ENCODE measurements at places on chromosomes 6 and 20.

DNA sequence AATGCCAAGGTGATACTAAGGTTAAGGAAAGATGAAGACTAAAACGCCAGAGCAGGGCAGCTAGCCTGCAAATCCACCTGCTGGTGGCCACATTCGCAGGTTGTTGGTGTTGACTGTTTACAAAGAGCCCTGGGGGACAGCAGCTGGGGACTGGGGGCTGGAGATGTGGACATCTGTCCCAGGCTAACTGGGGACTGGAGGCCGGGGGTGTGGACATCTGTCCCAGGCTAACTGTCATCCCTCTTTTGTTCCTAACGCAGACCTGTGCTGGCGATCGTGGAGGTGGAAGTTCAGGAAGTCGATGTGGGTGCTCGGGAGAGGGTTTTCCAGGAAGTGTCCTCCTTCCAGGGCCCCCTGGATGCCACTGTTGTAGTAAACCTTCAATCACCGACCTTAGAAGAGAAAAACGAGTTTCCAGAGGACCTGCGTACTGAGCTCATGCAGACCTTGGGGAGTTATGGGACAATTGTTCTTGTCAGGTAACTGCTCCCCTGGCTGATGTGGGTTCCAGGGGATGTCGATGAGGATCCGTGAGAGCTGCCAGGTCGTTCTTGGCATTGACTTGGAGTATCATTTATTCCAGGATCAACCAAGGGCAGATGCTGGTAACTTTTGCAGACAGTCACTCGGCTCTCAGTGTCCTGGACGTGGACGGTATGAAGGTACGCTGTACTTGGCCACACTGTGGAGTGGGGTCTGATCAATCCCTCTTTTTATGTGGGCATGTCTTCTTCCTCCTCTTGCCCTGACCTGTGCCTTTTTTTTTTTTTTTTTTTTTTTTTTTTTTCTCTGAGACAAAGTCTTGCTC is 87.0 kb downstream of the SERAC1 start:
- DNase-seq = peak; percentile 77

DNA sequence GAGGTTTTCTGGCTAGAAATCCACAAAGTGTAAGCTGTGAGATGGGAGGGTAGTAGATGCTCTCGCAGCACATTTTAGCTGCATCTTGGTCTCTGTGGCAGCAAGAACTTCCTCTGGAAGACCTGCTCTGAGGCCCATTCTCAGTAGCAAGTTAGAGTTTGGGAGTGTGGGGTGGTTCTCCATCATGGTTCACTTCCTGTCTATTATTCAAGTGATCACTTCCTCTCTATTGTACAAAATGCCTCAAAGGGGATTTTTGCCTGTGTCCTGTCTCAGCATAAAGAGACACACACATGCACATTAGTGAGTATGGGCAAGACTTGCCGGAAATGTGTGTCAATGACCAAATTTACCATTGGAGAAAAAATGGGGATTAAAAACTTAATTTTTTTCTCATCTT is 42.5 kb downstream of the LYRM2 start:
- DNase-seq = no peak

GRCh38 chr20:18748987-18749386 is 64.6 kb upstream of the SCP2D1 start:
- DNase-seq = no peak

DNA sequence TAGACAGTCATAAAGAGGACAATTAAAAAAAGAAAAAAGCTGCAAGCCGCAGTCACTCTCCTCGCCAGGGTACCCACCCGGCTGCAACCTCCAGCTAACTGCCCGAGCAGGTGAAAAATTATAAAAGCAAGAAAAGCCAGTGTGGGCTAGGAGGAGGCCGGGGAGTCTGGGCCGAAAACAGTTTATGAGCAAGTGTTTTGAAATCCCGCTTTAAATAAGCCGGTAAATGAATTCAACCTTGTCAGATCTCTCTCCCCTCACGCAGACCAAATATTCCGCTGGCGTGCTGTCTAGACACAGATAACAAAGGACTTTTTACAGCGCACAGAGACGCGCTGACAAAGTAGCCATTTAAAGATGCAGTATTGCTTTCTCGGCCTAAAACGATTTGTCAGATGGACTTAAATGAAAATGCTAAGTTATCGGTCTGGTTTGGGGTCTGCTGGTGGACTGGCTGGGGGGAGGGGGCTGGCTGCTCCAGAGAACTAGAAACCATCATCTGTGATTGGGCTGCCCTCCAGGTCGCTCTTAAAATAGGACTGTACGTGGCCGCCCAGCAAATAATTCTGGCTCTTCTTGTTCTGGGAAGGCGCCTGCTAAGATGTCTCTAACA is 24.6 kb downstream of the PMEPA1 start:
- DNase-seq = no peak

DNA sequence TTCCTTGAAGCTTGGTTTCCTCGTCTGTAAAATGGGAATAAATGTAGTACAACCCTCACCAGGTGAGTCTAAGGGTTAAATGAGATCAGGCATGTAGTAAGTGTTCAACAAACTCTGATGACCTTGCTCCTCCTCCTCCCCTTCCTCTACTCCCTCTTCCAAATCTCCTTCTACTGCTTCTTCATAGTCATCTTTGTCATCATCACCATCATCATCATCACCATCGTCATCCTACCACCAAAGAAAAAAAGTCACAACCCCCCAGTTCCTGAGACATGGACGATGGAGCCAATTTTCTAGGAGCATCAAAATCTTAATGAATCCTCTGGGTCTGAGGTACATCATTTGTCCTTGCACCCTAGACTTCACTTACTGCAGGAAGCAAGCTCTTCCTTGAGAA is 240.0 kb downstream of the ANKRD60 start:
- no peak for DNase-seq

DNA sequence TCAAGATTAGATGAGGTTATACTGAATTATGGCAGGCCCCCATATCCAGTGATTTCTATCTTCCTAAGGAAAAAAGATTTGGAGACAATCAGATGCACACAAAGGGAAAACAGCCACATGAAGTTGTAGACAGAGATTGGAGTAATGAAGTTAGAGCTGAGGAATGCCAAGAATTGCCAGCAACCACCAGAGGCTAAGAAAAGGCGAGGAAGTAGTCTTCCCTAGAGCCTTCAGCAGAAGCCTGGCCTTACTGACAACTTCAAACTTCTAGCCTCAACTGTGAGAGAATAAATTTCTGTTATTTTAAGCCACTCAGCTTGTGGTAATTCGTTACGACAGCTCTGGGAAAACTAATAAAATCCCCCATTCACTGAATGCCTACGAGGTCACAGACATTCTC is 473.9 kb downstream of the COL12A1 start:
- DNase-seq = no peak

DNA sequence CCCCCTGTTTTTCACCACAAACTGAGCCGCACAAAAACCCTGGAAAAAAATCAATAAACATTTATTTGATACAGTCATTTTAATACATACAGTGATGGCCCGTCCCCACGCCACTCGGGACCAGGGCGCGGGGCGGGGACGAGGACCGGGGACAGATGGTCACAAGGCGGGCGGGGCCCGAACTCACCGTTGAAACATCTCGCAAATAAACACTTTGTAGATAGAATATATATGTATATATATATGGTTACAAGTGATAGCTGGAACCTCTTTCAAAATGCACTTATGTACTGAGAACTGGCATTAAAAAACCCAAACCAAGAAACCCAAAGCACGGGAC is 418 bp upstream of the UCKL1 start:
- no peak for DNase-seq

GRCh38 chr6:105313211-105313610 is 89.7 kb downstream of the PREP start:
- DNase-seq = no peak

- DNase-seq = no peak
Measured at GRCh38 chr6:111586554-111586953, 19.1 kb downstream of the TRAF3IP2 start.

DNA sequence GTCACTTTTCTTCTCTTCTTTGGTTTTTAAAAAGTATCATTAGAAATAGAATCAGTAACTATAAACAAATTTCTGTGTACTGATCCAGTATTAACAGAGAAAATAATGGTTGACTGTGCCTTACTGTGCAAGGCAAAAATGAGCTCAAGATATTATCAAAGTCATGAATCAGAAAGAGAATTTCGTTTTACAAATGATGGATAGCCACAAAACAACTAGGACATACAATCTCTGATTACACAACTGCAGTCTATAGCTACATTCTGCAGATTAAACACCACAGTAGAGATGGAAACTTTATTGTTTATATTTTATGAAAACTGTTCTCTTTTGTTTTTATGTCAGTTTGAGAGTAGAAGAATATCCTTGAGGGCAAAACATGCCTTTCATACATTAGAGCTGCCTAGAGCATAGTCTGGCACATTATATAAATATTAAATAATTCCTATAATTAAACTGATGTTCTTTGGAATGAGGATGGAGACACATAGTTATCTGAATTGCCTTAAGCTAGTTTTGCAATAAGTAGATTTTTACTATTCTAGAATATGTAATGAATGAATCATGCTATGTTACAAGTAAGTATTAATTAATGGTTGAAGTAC is 333.1 kb downstream of the LAMA2 start:
- DNase-seq = no peak

GRCh38 chr20:51447097-51447764 is 95.3 kb downstream of the NFATC2 start:
- DNase-seq = no peak

- no peak for DNase-seq
Measured at GRCh38 chr6:135853227-135853626, 1.7 kb downstream of the PDE7B start.

- DNase-seq = no peak
Measured at GRCh38 chr20:31594558-31595379, 10.3 kb upstream of the ID1 start.

DNA sequence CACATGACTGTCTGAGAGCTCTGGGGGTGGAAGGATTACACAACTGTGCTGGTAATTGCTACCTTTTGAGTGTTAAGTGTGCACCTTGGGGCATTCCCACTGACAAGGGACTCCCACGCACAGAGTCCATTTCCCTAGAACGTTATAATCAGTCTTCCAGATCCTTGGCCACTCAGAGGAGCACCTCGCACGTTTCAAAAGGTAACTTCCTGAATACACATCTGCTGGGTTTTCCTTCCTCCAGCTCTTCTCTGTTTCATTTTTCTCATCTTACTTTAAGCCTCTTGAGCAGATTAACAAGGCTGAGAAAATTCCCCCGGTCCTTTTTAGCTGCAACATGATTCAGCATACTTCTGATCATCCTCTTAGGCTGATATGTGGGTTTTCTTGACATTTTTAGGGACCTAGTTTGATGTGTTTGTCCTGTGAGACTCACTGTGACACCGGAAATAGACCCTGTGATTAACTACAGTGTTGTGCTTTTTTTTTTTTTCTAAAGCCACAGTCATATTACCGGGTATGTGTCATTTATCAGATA is 98.4 kb upstream of the DUSP22 start:
- DNase-seq = no peak

- no peak for DNase-seq
Measured at GRCh38 chr6:11427723-11428245, 109.8 kb upstream of the TMEM170B start.

DNA sequence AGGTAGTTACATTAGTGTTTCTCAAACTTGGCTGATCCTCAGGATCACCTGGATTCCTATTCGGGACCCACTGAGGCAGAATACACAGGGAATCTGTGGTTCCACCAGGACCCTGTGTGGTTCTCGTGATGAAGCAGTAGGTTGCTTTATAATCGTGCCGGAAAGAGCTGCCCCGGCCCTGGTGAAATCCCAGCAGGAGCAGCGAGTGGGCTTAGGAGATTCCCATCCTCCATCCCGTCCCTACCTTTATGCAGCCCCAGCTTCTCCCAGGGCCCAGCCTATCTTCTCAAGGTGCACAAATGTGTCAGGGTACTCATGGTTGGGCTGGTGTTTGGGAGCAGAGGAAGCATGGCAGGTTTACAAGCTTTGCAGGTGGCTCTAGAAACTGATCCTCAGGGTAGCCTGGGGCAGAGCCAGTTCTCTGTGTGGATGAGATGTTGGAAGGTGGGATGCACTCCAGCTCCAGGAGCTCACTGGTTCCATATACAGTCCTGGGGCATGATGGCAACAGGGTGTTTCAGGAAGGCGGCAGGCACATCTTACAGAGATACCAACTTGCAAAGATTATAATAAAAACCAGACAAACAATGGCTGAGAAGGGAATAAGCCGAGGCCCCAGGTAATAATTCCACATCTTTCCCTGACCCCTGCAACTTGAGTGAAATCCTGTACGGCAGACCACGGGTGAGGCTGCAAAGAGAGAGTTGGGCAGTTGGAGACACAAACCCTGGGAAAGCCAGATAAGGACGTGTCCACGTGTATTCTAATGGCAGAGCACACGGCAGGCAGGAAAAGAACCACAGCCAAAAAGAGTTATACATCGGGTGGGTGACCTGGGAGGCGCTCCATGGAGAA is 5.9 kb downstream of the SLC22A1 start:
- peak; percentile 76 for DNase-seq

- no peak for DNase-seq
Measured at GRCh38 chr20:25315418-25316210, 67.7 kb downstream of the PYGB start.

DNA sequence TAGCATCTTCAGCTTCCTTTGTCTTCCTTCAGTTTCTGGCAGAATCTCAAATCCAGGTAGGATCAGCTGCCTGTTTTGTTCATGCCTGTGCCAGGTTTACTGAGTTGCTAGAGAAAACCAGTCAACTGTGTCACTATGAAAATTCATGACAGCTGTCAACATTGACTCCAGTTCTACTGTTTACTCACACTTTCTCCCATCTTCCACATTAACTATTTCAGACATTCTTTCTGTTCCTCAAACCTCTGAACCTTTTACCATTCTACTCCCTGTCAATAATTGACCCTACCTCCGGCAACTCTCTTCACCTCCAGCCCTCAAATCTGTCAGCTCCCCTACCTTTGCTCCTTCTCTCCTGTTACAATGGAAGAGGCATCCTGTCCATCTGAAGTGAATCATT is 8.5 kb downstream of the ENPP4 start:
- no peak for DNase-seq

Data from vagina (tissue), 2 donors.